Activated naive CD8-positive, alpha-beta T cell treated with anti-CD3 and anti-CD28 coated beads for 36 hours (primary cell): ENCODE measurements at places on chromosomes 3 and 15. TPM values are rescaled to one million over a fixed set of nuclear protein-coding genes. Genes with fewer than 3 reads are reported as not detected.

The GOLGA6L10 gene
- 1.3 TPM for total RNA-seq

The ATOSA gene
- total RNA-seq = 9.7 TPM

The TFRC gene
- total RNA-seq = 550 TPM

The GABRR3 gene
- total RNA-seq = not detected

The RLBP1 gene
- total RNA-seq = not detected

The PRSS50 gene
- not detected for total RNA-seq

GRCh38 chr3:179181021-179181472, 32.9 kb downstream of the PIK3CA start:
- H3K36me3 ChIP-seq = peaks cover 5% of the 10 kb centered on the region
- H3K27ac ChIP-seq = no peak overlapping the region
- H3K4me1 ChIP-seq = peaks cover 44% of the 10 kb centered on the region
- no peaks in the 10 kb centered on the region for H3K27me3 ChIP-seq

- no peak overlapping the region for H3K27ac ChIP-seq
- no peak for DNase-seq
- no peaks in the 10 kb centered on the region for H3K36me3 ChIP-seq
- H3K4me3 ChIP-seq = no peak overlapping the region
- no peaks in the 10 kb centered on the region for H3K4me1 ChIP-seq
- peaks cover 3% of the 10 kb centered on the region for H3K27me3 ChIP-seq
These were observed 22.3 kb downstream of the RPSA start for GRCh38 chr3:39428745-39429201.

- H3K36me3 ChIP-seq = no peaks in the 10 kb centered on the region
- no peak for DNase-seq
- H3K4me1 ChIP-seq = peaks cover 10% of the 10 kb centered on the region
- no peak overlapping the region for H3K27ac ChIP-seq
- H3K4me3 ChIP-seq = no peak overlapping the region
These were observed 276.7 kb downstream of the ADAMTSL3 start for GRCh38 chr15:83930392-83931212.
